ENCODE measurements at places on chromosomes 12 and 14.

- no peak for DNase-seq
Observed at GRCh38 chr12:32466986-32467711, 67.8 kb downstream of the FGD4 start.

DNA sequence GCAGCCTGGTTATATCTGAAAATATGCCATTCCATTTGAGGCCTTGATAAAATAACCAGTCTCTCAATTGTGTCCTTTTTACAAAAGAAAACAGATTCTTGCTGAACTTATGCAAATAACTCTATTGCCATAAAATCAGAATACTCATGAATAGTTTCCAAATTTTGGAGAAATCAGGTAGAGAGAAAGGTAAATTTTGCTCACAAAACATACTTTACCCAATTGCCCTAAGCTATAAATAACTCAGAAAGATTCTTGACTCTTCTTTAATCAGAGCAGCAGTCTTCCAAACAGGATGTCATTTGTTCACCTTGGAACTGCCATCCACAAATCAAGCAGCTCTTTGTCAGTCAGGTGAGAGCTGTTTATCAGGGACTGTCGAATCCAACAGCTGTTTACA is 12.6 kb downstream of the ZNF26 start:
- DNase-seq = no peak

DNA sequence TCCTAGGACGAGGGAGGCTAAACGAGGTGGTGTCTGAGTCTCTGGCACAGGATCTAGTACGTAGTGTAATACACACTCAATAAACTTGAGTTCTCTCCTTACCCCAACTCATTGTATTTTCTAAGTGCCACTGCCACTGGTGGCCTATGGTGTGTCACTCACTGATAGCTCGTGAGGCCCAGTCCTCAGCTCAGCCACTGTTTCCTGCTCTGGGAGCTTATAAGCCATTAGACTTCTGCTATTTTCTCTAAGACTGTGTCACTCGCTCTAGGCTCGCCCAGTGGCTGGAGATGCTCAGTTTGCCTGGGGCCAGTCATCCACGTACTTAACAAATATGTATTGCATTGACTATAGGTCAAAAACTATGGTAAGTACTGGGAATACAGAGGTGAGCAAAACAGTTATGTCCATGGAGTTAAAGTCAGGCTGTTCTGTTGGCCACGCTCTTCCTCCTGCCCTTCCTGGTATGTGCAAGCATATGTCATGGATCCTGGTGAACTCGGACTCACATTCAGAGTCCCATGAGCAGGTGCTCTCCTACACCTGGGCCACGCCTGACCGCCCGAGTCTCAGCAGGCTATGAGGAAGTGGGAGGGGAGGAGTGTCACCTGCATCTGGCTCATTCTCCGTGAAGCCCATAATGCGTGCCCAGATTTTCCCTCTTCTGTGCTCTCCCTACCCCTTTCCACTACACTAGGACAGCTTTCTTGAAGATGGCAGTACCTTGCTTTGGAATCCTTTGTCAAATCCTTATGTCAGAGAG is 41.6 kb downstream of the DEGS2 start:
- no peak for DNase-seq

DNA sequence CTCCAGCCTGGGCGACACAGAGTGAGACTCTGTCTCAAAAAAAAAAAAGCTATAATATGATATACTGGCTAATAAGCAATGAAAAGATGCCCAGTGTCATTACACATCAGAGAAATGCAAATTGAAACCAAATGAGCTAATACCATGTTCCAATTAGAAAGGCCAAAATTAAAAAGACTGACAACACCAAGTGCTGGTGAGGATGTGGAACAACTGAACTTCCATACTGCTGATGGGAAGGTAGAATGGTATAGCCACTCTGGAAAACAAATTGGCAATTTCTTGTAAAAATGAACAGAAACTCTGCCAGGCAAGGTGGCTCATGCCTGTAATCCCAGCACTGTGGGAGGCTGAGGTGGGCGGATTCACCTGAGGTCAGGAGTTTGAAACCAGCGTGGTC is 8.5 kb upstream of the PHETA1 start:
- DNase-seq = no peak

DNA sequence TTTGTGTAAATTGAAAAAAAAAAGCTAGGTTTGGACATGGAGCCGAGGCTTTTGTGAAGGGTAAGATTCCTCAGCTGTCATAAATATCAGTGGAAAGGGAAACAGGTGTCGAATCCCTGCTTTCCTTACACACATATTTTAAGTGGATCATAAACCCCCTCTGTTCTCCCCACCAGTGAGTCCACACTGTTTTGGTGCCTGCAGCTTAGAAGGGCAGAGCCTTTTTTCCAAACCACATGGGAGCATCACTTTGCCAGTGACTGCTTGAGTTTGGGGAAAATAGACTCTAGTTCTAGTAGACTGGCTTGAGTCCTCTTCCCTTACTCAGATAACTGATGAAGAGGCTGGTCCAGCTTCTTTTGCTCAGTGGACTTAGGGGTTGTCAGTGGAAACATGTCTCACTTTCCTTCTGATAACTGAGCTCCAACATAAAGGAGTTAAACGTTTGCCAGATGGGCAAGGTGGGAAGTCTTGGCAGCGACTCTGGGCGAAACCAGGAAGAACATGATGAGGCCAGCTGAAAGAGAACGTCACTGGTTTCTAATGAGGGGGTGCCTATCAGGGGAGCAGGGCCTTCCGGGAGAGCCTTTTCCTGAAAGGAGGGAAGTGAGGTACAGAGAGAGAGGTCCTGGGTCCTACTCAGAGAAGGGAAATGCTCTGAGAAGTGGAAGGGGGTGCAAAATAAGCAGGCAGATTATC is 168.1 kb upstream of the PARP11 start:
- no peak for DNase-seq

DNA sequence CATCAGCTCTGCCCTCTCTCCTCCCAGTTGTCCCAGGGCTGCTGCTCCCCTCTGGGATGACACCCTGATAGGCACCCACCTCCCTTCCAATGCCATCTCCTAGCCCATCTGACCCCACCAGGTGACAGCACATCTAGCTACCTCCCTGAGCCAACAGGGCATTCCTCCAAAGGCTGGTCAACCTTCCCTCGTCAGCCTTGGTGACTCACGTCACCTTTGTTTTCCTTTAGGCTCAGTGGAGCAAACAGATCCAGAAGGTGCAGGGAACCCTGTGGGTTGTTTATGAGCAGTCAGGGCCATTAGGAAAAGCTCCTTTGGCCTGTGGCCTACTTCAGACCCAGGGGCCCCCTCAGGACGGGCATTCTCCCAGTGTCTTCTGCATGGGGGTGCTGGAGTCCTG is 32.4 kb downstream of the PIGH start:
- no peak for DNase-seq

DNA sequence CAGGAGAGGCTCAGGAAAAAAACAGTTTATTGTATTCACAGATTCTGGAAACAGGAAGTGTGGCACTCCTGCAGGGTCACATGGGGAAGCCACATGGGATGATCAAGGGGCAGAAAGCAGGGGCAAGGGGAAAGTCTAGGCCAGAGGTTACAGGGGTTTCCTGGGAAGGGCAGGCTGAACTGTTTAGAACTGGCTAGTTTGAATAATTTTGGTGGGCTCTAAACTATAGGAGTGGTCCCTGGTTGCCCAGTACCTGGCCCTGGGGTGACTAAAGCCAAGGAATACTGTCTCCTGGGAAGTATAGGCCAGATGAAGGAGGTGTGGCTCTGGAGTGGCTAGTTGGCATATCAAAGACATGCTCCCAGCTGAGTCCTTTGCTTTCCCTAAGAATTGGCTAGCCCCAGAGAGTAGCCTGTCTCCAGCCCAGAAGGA is 169.2 kb downstream of the SLC41A2 start:
- no peak for DNase-seq

GRCh38 chr14:99164712-99165111 is 107.3 kb downstream of the BCL11B start:
- no peak for DNase-seq

DNA sequence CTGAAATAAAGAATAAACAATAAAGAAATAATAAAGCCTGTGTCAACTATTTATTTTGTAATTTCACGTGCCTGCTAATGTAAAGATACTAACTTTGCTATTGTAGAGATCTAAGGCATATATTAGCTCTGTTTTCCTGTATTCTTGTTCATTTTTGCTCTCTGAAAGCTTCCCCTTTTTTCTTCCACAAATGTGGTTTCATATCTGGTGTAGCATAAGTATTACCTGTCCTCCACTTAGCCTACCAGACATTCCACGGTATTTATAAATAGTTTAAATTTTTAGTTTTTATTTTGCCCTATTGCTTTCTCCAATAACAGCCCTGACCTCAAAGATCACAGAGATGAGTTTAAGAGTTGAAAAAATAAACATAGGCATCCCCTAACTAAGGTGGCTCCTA is 92.6 kb upstream of the ATP2B1 start:
- no peak for DNase-seq

DNA sequence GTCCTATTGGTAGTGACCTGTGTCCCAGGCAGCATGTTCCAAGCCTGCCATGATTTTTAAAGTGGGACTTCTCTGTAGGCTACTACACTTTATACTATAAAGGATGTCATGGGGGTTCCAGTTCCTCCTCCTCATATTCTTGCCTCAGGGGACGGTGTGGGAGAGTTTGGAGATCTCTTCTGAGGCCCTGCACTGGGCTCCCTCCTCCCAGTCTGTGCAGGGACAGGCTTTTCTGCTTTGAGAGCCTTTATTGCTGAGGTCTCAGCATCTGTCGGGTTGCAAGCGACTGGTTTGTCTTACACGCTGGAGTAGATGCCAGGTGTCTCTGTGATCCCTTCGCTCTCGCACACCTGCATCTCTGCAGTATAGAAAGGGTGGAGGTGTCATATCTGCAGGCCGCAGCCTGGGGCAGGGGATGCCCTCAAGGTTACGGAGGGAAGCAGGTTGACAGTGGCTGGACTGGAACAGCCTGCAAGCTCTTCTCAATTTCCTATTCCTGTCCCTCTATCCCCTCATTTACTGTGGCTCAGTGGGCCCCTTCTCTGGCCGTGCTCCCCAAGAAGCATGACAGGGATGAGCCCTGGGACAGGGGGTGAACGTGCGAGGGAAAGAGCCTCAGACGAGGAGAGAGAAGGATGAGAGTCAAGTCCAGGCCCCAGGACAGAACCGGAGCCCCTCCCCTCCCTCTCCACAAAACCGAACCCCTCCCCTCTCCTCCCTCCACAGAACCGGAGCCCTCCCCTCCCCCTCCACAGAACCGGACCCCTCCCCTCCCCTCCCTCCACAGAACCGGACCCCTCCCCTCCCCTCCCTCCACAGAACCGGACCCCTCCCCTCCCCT is 51.3 kb downstream of the SLC6A12 start:
- DNase-seq = no peak

DNA sequence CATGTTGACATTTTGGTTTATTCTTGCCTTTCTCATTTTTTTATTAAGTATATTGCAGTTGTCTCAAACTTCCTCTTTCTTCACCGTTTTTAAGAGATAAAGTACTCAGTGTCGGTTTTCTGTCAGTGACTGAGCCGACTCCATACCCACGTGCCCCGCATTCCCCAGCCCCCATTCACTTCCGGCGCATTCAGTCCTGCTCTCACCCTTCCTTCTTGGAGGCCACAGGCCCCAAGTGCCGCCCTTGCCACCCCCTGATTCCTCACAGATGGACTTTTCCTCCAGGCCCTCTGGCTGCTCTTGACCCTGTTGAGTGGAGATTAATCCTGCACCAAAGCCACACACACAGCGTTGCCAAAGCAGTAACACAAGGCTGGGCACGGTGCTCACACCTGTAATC is 19.1 kb upstream of the DNAH10 start:
- no peak for DNase-seq

- DNase-seq = peak; percentile 77
Observed at GRCh38 chr14:94322648-94323570, at the start of gene SERPINA6. TSS of gene SERPINA6 (minus strand) at chr14:94323336. CDS start at chr14:94314648, 8,688 bp downstream.

GRCh38 chr12:52870361-52871290 is 21.8 kb upstream of the KRT78 start:
- peak; percentile 27 for DNase-seq

- DNase-seq = no peak
Observed at GRCh38 chr12:94588346-94588745, 62.0 kb downstream of the TMCC3 start.

GRCh38 chr12:66210840-66211239 is 21.8 kb downstream of the IRAK3 start:
- DNase-seq = peak; percentile 26

DNA sequence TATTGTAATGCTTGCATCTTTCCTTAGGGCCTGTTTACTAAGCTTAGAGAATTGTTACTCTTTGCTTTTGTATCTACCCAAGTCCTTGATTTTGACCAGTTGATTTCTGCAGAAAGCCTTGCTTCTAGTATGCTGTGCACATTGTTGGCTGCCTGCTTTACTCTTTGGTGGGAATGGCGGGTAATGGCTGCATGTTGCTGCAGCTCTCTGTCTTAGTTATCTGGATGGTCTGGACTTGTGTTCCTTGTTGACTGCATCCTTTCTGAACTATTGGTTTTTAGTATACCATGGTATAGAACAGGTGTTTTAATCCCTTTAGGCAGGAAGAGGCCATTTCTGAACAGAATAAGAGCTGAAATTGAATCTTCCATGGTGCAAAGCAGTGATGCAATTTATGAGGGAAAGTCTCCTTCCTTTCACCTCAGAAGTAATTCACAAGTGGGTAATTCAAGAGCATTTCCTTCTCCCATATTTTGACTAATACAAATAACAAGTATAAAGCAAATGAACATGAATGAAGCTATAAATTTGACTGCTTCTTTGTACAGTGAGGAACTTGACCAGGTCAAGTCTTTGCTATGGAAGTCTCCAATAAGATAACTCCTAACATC is 466.4 kb downstream of the NPAS3 start:
- no peak for DNase-seq

DNA sequence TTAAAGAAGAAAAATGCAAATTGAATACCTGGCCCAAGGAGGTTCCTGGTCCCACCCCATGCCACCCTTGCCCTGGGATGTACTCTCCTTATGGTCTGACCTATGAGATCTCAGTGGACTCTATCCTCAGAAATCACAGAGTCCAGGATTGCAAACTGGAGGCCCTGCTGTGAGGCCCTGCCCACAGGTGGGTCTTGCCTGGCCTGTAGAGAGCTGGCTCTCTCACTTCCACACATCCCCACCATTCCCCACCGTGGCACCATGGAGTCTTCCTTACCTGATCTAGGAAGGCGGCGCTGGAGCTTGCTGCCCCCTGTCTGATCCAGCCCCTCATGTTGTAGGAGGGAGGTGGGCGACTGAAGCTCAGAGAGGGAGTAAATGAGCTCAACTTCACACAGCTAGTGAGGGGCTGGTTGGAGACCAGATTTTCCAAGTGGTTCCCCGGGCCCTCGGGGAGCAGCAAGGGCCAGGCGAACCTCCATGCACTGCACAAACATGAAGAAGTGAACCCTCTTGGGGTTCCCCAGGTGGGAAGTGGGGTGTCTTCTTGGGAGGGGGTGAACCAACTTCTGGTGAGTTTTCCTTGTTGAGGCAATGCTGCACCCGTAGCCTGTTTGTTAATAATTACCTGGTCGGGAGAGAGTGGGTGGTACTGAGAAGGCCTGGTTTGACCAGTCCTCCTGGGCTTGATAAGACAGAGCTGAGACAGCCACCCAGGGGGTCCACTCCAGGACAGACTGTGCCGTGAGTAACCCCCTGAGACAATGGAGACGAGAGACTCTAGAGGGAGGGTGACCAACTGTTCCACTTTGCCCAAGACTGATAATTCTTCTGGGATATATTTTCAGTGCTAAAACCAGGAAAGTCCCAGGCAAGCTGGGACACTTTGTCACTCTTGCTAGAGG is at the start of gene SERPINA4:
TSS of gene SERPINA4 (plus strand) at position 692 of the 905 bp plus-strand sequence. CDS start 2,041 bp downstream, outside the sequence.
- DNase-seq = no peak

GRCh38 chr12:8676651-8677050 is 14.0 kb upstream of the MFAP5 start:
- DNase-seq = no peak

GRCh38 chr12:38350342-38351174 is 34.0 kb downstream of the ALG10B start:
- no peak for DNase-seq

All from fibroblast of the aortic adventitia (primary cell).